Spinal cord (tissue), 10 donors: ENCODE measurements at places on chromosomes 6 and 20.

GRCh38 chr20:43387737-43388136 is 70.0 kb upstream of the SRSF6 start:
- DNase-seq: no peak

DNA sequence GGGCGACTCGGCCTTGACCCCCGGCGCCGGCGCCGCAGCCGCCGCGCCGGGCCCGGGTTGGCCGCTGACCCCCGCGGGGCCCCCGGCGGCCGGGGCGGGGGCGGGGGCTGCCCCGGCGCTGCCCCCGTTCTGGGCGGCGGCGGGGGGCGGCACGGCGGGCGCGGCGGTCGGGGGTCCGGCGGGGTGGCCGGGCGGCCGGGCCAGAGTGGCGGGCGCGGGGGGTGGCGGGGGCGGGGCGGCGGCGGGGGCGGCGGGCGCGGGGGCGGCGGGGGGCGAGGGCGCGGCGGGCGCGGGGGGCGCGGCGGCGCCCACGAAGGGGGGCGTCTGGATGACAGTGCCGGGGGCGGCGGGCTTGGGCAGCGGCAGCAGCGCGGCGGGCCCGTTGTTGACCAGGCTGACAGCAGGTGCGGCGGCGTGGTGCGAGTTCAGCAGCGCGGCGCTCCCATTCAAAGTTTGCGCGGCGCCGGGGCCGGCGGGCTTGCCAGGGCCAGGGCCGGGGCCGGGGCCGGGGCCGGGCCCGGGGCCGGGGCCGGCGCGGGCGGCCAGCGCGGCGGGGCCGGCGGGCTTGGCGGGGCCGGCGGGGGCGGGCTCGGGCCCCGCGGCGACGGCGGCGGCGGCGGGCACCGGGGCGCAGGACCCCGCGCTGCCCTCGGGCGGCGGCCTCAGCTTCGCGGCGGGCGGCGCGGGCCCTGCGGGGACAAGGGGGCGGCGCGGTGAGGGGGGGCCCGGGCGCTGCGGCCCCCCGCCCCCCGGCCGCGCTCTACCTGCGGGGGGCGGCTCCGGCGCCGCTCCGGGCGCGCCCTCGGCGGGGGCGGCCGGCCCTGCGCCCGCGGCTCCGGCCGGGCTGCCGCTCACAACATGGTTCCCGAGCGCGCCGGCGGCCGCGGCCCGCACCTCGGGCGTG is 659 bp downstream of the TAF4 start:
- DNase-seq: no peak

DNA sequence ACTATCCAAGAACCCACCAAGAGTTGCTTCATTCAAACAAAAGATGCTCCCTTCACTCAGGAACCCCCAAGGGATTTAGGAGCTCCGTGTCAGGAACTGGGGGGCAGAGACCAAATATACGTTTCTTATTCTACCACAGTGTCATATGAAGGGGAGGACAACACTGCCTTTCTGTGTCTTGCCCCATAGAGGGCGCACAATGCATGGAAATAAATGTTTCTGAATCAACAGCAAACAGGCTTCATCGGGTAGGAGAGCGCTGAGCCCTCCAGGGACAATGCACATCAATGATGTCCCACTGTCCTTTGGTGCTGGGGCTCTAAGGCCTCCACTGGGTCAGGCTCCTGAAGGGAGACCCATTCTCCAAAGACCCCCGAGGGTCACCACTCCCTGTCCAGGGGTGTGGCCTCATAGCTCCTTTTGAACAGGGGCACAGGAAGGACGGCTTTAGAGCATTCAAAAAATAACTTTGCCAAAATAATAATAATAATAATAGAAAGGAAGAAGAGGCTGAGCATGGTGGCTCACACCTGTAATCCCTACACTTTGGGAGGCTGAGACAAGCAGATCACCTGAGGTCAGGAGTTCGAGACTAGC is 31.1 kb downstream of the PLG start:
- DNase-seq: peak; percentile 13

DNA sequence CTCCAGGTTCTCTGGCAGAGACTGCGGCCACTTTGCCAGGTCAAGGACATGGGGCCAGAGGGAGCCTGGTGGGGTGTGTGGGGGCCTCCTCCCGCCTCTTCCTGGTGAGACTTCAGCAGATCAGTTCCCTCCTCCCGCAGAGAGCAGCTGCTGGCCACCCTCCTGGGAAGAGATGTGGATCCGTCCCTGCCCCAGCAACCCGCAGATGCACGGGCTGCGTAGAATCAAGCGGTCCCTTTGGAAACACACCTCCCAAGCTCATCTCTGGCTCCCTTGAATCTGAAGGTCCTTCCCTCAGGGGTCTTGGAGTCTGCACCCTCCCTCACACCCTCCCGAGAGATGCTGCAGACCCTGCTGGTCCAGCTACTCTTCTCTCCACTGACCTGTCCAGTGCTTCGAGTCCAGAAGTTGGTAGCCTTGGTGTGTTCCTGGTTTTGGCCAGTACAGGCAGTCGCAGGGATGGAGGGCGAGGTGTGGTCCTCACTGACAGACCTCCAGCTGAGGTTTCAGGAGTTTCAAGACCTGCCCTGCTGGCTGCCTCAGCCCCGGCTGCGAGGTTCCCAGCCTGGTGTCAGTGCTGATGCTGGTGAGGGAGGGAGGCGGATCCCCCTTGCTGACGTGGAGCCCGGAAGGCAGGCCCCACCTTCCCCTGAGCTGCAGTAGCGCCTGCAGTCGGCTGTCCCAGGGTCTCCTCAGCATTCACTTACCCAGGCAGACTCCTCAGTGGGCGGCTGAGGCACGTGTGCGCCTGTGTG is at the start of gene NPBWR2:
NPBWR2 (minus strand) TSS at position 585 of the 755 bp plus-strand sequence. CDS start 734 bp downstream, outside the sequence.
- DNase-seq: no peak

DNA sequence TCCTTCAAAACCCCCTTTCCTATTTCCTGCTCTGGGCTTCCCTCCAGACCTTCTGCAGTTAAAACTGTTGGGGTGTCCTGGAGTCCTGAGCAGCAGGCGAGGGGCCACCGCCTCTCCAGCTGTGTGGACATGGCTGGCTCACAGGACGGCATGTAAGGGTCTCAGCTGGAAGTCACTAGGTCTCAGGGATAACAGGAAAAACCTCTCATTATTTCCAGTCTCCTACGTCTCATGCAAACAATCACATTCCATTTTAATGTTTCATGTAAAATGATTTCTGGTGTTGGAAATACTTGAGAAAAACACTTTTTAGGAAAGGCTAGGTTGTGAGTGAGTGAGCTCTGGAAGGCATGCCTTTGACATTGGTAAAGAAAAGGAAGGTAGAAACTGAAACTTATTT is 158.7 kb downstream of the SCML4 start:
- DNase-seq: no peak

DNA sequence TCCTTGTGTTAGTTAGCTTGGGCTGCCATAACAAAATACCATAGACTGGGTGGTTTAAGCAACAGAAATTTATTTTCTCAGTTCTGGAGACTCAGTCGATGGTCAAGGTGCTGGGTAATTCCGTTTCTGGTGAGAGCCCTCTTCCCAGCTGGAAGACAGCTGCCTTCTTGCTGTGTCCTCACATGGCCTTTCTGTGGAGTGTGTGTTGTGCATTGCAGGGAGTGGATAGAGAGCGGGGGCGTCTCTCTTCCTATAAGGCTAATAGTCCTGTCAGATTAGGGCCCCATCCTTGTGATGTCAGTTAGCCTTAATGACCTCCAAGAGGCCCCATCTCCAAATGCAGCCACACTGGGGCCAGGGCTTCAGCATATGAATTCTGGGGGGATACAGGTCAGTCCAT is 19.2 kb downstream of the CHMP4B start:
- DNase-seq: no peak

GRCh38 chr6:22053391-22053997 is 243.3 kb downstream of the PRL start:
- DNase-seq: no peak

- no peak for DNase-seq
Measured at GRCh38 chr20:57372581-57373350, 18.4 kb upstream of the RBM38 start.

GRCh38 chr20:63252284-63252711 is 2.0 kb downstream of the NKAIN4 start:
- no peak for DNase-seq

GRCh38 chr6:89611666-89612065 is 26.9 kb downstream of the LYRM2 start:
- no peak for DNase-seq

GRCh38 chr6:142500250-142500786 is 198.5 kb downstream of the ADGRG6 start:
- peak; percentile 24 for DNase-seq

- no peak for DNase-seq
Measured at GRCh38 chr6:143806282-143807102, 36.6 kb upstream of the LTV1 start.

- no peak for DNase-seq
Measured at GRCh38 chr6:123171341-123172115, 175.5 kb downstream of the CLVS2 start.

DNA sequence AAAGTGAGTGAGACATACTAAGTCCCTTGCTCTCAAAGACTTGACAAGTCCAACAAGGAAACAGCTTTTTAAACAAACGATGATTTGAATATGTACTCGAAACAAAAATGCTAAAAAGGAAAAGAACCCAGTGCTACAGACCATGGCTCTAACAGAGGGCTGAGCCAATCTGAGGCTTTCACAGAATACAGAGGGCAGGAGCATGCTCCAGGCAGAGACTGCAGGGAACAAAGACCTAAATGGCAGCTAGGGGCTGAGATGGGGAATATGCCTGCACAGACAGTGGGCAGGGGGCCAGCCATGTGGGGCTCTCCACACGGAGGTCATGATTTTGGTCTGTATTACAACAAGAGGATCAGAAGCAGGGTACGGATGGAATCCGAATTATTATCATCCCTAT is 31.1 kb upstream of the C6orf118 start:
- no peak for DNase-seq

DNA sequence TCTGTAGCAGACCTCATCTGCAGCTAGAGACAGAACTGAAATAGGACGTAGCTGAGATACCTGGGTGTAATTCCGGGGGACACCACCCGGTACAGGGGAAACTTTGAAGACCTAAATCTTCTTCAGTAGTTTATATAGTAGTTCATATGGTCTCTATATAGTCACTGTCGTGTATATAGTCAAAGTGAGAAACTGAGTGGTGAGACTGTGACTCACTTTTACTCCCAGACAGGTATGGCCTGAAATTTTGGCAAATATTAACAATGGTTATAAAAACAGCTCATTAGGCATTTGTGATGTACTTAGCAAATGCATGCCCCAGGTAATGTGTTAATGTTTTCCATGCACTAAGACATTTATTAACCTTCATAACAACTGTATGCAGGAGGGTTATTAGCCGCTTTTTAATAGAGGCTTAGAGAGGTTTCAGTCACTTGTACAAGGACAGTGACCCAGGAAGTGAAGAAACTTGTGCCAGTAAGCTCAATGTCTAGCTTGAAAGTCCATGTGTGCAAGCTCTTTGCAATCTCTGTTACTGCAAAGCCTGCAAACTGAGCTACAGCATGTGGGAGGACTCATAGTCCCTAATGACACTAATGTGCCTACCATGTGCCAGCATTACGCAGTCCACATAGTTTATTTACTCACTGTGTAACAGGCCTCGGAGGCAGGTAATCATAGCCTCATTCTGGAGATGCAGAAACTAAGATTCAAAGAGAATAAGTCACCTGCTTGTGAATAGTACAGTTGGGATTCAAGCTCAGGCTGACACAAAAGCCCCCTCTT is 165.4 kb upstream of the CHD6 start:
- no peak for DNase-seq

DNA sequence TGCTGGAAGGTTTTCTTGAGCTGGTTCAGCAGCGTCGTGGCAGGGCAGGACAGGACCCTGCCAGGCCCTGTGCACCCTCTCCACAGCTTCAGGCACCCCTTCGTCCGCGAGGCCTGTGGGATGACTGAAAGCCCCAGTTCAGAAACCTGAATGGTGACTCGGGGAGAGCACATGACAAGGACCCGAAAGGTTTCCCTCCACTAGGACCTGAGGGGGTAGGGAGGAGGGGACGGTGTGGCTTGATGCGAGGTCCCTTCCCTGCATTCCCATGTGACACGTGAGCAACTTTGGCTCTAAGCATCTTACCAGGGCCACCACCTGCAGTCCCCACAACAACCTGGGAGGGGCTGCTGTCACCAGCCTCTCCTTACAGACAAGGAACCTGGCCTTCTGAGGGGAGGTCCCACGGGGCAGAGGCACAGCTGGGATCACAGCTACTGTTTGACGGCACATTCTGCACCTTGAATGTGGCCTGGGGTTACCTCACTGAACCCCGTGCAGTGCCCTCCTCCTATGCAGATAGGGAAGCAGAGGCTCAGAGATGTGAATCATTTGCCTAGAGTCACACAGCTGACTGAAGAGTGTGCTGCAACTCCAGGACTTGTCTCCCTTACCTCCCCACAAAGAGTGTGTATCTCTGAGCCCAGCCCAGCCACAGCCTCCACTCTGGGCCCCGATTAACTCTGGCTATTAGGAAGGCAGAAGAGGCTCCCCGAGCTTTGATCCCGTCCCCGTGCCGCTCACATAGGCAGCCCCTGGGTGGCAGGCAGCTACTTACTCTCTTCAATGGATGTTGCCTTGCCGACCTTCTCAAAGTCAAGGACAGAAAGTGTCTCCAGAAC is 84.6 kb downstream of the PTPN1 start:
- no peak for DNase-seq

DNA sequence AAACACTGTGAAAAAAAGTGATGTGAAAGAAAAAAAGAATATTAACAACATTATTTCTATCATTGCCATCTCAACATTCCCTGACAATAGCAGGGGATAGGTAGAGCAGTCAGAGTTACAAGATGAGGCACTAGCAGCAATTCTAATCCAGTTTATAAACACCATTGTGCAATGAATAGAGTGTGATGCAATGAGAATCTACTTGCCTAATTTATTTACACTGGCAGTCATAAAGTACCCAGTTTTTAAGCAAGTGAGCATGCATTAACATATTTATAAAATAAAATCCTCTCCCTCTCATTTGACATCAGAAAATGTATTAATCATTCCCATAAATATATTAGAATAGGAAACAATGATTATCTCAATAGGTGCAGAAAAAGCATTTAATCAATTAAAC is 2.5 kb upstream of the MANEA start:
- DNase-seq: peak; percentile 30

DNA sequence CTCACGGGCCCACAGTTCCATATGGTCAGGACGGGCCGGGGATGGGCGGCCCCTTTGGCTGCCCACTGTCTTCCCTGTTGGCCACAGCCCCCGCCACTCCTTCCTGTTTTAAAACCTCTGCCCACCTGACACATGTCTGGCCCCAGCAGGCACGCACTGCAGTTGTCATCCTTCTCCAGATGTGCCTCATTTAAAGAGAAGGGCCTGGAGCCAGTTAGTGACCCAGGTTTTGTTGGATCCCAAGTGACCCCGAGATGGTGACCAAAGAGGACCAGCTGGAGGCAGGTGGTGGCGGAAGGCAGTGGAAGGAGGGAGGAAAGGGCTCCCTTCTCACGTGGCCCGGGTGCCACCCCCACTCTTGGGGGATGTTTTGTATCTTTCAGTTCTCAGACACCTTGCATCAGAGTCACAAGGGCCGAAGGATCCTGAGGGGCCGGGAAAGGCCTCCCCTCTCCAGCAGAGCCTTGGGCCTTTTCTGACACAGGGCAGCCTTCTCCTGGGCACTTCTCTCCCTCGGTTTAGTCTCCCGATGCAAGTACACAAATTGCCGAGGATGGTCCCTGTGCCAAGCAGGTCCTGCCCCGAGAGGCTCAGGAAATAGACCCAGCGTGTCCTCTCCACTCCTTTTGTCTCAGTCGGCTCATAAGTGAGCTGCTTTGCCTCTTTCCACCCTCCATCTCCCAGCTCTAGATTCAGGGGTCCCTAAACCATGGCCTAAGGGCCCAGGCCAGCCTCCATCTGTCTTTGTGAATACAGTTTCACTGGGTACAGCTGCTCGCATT is 117.6 kb downstream of the SULF2 start:
- no peak for DNase-seq

- DNase-seq: no peak
Measured at GRCh38 chr6:90090866-90091265, 196.6 kb downstream of the GJA10 start.

GRCh38 chr6:97594844-97595243 is 311.8 kb upstream of the MMS22L start:
- no peak for DNase-seq

- no peak for DNase-seq
Measured at GRCh38 chr6:167770291-167770955, 56.3 kb upstream of the AFDN start.
